ENCODE measurements at places on chromosomes 1 and 21. TPM values are rescaled to one million over a fixed set of nuclear protein-coding genes. Genes with fewer than 3 reads are reported as not detected.

PRELP gene
- total RNA-seq: 61.9 TPM

GRCh38 chr1:91700771-91701471, 185.0 kb downstream of the TGFBR3 start:
- DNase-seq: no peak

DNA sequence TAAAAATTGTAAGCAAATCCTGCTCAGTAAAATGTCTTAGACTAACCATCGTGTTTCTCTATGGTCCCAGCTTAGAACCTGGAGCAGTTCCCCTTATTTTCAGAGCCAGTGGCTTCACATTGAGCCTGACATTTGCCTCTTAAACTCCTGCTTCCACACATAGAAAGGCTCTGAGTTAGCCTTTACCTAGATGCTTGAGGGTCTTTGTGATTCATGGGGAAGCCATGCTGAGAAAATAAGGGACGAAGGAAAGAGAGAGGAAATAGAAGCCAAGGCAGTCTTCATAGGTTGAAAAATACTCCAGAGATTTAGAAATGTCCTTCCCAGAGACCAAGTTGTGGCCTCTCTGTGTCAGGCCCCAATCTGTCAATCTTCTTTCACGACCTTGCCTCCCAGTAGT, 16.1 kb upstream of the RBBP5 start:
- DNase-seq: no peak

FALEC gene
- total RNA-seq: not detected

GRCh38 chr1:45365051-45365450, 24.8 kb upstream of the MUTYH start:
- no peak for DNase-seq

DNA sequence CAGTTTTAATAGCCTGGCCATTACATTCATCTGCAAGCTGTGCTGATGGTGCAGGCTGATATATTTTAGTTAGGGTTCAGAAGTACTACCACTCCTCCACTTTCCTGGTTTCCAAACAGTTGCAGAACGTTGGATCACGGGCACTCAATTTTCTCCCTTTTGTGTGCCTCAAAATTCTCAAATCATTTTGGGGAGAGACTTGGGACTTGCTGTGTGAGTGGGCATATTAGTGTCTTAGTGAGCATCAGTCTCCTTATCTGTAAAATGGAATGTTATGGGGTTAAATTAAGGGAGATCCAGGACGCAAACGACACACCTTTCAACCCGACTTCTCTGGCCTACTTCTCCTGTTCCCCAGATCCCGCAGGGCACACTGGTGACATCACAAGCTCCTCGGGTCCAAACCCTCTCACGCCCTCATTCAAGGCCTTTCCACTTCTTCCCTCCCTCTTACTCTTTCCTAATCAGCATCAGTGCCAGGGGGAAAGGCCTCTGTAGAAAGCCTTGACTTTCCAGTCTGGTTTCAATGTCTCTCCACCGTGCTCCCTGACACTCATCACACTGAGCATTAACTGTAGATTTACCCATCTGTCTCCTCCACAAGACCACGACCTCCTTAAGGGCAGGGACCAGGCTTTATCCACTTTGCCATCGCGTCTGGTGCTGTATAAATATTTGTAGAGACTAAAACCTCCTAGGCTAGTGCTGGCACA, 1.2 kb downstream of the PIGP start:
- DNase-seq: no peak

SMCP gene
- not detected for total RNA-seq

- no peak for DNase-seq
These were observed 63.8 kb downstream of the PLXNA2 start for GRCh38 chr1:208180421-208180820.

ROR1 gene
- 18.4 TPM for total RNA-seq

C1orf56 gene
- total RNA-seq: 9.8 TPM

- DNase-seq: peak; percentile 58
These were observed 520 bp downstream of the ZBTB17 start for GRCh38 chr1:15975358-15975804.

GRCh38 chr1:42266253-42267135, 68.5 kb downstream of the FOXJ3 start:
- DNase-seq: no peak

ZSWIM5 gene
- 0.39 TPM for total RNA-seq

DNA sequence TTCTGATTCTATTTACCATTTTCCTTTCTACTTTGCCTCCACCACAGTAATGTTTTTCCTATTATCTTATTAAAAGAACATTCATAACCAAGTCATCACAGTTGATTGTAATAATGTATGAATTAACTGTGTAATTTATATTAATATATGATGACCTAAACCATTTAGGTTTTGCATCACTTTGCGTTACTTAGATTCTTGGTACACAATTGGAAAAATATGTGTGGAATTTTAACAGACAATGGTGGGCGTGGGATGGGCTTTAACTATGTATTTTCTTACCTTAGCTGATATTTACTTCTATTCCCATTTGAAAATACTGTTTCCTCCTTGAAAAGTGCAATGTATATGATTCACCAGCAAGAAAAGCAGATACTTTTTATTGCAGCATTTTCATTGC, 3.6 kb downstream of the KRTAP21-3 start:
- no peak for DNase-seq

DNA sequence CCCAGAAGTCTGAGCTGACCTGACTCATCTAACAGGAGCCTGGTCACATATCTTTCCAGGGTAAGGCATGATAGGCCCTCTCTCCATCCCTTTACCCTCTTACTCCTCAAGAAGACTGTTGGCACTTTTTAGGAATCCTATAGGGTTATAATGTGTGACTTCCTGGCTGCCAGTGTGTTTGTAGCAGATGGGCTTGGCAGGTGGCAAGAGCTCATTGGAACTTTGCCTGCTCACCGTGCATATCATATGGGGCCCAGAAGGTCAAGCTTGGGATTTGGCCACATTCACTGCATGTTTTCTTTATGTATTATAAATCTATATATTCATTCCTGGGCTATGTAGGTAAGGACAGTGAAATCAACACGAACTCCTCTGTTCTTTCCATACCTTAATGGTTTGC, 5.2 kb downstream of the KAZN start:
- no peak for DNase-seq

DNA sequence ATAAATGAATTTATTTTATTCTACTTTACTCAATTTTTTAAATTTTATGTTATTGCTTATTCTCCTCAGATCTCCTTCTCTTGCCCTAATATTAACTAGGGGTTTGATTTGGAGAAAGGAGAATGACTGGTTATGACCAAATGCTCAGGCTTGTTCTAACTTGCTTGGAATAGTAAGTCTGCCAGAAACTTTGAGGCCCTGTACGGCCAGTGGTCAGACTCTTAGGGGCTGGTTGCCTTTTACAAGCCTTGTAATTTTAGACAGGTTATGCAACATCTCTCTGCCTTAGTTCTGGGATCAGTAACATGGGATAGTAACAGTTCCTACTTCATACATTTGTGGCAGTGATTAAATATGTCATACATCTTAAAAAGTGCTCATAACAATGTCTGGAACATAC, 279.5 kb downstream of the DUSP10 start:
- DNase-seq: no peak

GRCh38 chr1:58783090-58783992, 506 bp downstream of the JUN start:
- DNase-seq: peak; percentile 61

GRCh38 chr1:212700223-212700891, 717 bp upstream of the BATF3 start:
- DNase-seq: peak; percentile 62

ADAMTS1 gene
- total RNA-seq: 87.8 TPM

GRCh38 chr1:205186191-205186590, 25.3 kb downstream of the DSTYK start:
- DNase-seq: no peak

GRCh38 chr1:185337246-185337645, 20.2 kb upstream of the IVNS1ABP start:
- DNase-seq: no peak

RHEX gene
- total RNA-seq: not detected

DNA sequence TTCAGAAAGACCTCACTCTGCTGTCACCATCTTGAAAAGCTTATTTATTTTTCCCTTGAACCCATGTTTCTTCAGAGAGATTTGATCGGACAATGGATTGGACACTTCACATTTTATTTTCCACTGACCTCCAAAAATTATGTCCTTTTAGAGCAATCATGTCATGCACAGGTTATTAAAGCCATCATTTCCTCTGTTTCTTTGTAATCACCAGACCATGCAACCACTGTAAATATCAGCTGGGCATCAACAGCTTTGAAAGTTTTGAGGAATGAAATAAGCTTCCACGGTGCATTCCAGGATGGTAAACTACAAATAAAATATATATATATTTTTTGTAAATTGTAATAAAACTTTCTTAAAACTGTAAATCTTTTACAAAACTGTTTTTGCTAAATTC, 144.1 kb upstream of the ADAMTS5 start:
- DNase-seq: no peak

- DNase-seq: no peak
These were observed 428.5 kb upstream of the TMPRSS15 start for GRCh38 chr21:18831942-18832676.

KLF17 gene
- not detected for total RNA-seq

HIVEP3 gene
- total RNA-seq: 5.0 TPM

DCST1 gene
- total RNA-seq: not detected

- DNase-seq: no peak
These were observed 166.5 kb downstream of the LMO4 start for GRCh38 chr1:87495147-87495546.

DNA sequence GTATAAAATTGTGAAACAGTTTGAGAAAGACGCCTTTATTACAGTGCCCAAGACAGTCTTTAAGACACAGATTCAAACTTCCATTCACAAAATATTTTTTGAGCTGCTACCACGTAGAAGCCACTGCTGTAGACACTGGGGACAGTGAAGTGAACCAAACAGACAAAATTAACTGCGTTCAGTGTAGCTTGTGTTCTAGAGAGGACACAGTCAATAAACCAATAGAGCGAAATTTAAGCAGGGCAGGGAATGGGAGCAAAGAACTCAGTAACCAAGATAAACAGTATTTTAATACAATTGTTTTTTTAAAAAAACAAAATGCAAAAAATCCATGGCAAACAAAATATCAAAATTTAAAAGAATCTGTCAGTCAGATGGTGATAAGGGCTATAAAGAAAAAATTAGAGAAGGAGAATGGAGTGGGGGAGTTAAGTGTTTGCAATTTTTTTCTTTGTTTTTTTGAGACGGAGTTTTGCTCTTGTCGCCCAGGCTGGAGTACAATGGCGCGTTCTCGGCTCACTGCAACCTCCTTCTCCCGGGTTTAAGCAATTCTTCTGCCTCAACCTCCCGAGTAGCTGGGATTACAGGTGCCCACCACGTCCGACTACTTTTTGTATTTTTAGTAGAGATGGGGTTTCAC, 719 bp upstream of the PARS2 start:
- no peak for DNase-seq

- no peak for DNase-seq
These were observed 223.1 kb downstream of the RPS6KC1 start for GRCh38 chr1:213274140-213274539.

CD164L2 gene
- total RNA-seq: not detected

GRCh38 chr1:208048904-208049303, 138.0 kb upstream of the CD34 start:
- no peak for DNase-seq

DNA sequence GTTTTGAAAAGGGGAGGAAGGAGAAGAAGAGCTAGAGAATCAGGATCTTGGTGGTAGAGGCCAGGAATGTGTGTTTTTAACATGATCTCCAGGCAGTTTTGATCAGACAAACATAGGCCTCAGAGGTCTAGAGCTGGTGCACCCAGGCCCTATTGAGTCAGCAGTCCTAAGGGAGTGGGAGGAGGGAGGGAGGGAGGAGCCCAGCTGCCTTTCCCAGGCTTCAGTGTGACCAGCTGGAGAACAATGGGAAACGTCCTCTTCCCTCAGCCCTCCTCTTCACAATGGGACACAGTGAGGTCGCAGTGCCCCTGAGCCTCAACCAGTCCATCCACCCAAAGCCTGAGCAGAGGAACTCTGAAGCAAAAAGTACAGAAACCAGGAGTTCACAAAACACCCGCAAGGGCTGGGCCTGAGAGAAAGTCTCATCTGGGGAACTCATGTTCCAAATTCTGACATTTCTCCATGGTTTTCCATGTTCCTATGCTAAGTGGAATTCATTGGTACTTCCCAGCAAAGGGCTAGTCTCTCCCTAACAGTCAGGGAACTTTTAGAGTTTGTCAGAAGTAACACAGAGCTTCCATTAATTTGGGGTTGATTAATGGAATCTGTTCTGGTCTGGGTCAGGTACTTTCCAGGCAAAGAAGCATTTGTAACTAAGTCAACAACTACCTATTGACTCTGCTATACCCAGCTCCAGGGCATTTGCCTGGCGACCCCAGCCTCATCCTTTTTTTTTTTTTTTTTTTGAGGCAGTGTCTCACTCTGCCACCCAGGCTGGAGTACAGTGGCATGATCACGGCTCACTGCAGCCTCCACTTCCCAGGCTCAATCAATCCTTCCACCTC, 37.5 kb downstream of the ELAPOR1 start:
- peak; percentile 61 for DNase-seq

GCSAML gene
- total RNA-seq: not detected

CHI3L2 gene
- total RNA-seq: 3.8 TPM

DNA sequence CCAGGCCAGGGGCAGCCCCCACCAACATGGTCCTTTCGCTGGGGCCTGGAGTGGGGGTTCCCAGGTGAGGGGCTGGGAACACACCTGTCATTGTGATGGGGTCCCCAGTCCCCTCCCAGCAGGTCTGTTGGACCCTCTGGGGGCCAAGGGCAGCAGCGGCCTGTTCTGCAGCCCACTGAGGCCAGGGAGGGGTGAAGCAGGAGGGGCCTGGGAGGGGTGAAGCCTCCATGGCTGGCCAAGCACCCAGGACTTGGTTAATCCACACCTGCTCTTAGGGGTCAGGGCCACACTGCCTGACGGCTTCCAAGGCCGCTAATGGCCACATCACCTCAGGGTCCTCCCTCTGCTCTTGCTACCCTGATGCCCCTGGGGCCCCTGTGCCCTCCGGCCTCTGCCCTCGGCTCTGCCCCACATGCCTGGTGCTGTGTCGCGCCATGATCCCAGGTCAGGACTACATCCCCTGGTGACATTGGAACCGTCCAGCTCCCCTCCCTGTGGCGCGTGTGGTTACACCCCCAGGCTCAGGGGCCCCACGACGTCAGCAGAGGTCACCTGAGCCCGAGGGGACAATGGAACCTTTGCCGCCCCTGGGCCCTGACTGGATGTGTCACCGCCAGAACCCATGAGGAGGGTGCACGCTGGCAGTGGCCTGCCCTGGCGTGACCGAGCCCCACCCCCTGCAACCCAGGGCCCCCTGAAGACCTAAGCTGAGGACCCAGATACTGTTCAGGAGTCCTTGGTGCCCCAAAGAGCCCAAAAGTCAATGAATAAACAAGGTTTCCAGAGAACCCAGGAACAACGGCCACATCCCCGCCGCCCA, 7.0 kb downstream of the TNFRSF18 start:
- peak; percentile 5 for DNase-seq

ARHGEF11 gene
- total RNA-seq: 22.9 TPM

- DNase-seq: no peak
These were observed 4.8 kb downstream of the EFHD2 start for GRCh38 chr1:15414445-15414983.
